T-helper 9 cell (primary cell): ENCODE measurements at places on chromosomes 16 and 17.

DNA sequence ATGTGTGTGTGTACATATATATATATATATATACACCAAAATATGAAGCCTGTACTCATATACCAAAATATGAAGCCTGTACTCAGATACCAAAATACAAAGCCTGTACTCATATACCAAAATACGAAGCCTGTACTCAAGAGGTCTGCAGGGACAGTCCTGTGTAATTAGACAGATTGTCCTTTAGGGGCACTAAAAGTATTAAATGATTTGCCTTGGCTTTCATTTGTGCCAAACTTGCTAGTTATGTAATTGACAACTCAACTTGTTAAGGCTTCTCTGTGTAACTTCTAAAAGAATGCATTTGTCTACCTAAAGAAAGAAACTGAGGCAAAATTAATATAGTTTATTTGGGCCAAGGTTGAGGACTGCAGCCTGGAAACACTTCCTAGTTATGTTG is 30.8 kb upstream of the DHX40 start:
- DNase-seq, result no peak

DNA sequence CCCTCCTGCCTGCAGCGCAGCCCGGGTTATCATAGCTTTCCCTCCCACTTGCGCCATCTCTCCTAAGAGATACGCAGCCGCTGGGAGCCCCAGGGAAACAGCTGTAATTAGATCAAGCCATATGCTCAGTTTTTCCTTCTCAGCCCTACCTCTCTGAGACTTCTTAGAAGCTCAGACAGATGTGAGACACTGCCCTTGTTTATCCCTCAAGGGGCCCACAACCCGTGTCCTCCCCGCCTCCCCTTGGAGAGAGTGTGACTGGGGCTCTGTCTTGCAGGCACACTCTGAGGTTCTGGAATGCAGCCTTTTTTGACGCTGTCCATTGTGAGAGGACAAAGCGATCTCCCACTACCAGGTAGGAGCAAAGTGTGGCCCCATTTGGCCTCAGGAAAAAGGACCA is 31.2 kb downstream of the CIBAR2 start:
- no peak for DNase-seq

DNA sequence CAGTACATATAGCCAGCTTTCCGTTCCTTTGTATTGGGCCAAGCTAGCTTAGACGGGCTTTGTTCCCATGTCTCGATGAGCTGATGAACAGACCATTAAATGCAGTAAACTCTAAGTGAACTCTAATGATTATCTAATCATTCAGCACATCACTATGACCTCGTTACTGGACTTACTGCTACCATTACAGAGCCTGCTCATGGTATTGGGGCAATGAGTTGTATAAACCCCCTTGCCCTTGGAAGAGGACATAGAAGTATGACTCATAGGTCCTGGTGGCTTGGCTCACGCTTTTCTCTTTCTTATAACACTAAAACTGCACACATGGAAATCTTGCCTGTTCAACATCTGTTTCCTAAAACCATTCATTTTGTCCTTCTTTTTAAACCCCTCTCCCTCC is 93.6 kb upstream of the DYNLRB2 start:
- no peak for DNase-seq

DNA sequence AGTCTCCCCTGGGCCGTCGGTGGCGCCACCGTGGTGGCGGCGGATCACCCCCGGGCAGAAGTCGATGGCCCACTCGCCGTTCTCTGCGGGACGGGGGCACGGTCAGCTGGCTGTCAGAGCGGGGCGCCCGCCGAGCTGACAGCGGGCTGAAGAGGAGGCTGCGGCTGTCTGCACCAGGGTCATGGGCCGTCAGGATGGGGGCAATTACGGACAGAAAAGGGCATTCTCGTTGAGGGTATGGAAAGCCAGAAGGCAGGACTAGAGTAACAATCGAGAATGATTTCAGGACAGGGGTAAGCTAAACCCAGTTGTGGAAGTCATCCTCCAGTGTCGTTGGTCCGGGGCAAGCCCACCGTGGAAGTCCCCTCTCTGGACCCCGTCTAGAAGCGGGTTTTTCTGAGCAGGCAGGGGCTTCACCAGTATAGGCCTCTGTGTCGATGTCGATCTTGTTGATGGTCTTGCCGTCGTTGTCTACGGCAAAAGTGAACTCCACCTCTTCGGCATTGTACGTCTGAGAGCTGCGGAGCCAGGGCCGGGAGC is 1.7 kb downstream of the CHRNE start:
- DNase-seq, result no peak

DNA sequence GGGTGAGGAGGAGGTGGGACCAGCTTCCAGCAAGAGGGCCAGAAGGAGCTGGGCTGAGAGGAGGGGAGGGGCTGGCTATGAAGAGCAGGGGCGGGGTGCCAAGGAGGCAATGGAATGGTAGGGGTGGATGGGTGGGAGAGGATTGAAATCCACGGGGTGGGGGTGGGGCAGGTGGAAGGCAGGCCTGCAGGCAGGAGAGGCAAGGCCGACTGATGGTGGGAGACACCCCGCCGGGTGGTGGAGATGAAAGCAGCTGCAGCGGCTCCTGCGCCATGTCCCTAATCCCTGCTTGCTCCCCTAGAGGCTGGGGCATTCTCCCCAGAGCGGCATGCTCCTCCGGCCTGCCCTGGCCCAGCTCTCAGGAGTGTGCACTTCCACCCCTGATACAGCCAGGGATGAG is 27.8 kb upstream of the TAC4 start:
- DNase-seq, result no peak

DNA sequence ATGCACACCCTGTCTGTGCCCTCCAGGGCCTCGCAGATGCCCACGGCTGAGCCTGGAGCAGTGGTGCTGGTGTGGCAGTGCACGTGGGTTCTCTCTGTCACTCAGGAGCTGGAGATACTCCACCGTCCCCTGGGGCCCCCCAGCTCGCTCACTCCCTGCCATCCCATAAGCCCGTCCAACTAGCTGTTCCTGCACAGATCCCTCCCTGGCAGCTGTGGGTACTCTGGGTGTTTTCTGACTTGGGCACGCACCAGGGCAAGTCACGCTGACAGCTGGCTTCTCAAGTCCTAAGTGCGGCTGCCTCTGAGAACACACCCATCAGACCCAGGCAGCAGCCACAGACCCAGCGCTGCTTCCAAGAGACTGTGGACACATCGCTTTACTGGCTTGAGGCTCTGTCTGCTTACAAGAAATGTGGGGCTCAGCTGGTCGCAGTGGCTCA is 25.4 kb upstream of the ITGB4 start:
- DNase-seq, result no peak

DNA sequence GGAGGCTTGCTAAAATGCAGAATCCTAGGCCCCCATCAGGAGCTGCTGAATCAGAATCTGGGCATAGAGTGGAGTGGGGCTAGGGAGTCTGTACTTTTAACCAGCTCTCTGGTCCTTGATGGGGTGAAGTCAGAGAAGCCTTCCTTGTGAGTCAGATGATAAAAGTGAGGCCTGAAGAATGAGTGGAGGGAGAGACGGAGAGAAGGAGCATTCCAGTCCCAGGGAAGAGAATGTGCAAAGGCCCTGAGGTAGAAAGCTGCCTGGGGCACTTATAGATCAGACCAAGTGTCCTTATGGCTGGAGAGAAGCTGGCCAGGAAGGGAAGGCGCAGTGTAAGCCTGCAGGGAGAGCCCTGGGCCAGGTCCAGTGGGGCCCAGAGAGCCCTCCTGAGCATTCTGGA is 235.1 kb upstream of the NLRP1 start:
- DNase-seq, result no peak

DNA sequence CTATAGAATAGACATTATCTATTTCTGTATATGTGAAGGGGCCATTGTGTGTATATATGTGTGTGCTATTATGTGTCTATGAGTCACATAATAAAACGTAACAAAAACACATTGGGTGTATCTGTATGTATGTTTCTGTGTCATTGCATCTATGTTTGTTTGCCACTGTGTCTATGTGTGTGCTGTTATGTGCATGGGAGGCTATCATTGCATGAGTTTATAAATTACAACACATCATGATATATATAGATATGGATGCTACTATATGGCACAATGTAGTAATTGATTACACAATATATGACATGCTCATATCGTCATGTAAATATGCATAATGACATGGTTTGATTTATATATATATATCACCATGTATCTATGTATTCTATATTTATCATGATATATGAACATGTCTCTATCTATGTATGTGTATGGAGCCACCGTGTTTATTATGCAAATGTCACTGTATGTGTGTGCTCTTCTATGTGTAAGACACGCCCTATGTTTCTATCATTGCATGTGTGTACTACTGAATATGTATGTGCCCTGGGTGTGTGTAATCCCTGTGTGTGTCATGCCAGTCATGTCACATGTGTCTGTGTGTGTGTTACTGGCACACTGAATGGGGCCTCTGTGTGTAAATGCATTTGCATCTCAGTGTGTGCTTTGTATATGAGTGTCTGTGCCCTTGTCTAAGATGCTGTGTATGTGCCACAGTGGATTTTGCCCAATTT is 1.4 kb upstream of the TSPOAP1 start:
- DNase-seq, result no peak

DNA sequence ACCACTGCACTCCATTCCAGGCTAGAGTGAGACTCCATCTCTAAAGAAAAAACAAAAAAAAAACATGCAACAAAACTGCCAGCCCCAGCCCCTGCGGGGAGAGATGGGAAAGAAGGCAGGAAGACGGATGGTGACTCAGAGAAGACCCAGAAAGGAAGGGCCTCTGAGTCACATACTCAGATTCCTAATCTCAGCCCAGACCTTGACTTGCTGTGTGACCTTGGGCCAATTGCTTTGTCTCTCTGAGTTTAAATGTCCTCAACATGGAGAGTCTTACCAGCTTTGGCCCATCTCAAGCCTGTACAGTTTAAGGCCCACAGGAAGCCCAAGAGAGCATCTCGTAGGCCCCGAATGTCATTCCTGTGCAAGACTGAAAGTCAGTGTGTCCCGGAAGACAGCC is 86.5 kb upstream of the LHX1 start:
- DNase-seq, result no peak

GRCh38 chr16:2964475-2965336 is 631 bp downstream of the KREMEN2 start:
- DNase-seq, result peak; percentile 53

DNA sequence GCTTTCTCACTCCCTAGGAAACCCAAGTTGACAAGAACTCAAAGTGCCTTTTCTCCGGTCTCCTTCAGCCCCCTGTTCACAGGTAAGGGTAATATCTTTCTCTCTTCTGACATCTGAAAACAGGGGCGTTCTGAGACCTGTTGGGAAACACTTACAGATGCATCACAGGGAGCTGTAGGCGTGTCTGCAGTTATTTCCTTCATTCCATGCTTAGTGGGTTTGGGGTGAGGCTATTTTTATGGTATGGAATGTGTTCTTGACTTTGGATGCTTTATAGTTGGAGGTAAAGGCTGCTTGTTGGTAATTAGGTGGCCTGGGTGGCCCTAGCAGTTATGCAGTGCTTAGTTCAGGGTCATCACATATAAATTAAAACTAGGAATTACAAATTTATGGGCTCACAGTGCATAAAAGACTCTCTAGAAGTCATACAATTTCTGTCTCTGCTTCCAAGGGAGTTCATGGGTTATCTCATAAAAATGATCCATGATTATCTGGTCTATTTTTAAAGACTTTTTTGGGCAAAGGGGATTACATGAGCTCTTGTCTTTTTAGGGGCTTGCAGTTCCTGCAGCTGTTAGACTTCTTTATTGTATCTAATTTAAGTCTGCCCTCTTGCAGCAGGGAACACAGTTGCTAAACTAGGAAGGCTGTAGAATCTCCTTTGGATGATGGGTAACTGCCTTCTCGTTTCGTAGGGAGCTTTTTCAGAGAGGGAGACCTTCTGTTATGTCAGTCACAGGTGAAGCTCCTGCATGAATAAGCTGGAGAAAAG is 10.2 kb downstream of the SOCS7 start:
- no peak for DNase-seq
